IPS-NIHi11 (cell line): ENCODE measurements at places on chromosomes 3 and 15.

DNA sequence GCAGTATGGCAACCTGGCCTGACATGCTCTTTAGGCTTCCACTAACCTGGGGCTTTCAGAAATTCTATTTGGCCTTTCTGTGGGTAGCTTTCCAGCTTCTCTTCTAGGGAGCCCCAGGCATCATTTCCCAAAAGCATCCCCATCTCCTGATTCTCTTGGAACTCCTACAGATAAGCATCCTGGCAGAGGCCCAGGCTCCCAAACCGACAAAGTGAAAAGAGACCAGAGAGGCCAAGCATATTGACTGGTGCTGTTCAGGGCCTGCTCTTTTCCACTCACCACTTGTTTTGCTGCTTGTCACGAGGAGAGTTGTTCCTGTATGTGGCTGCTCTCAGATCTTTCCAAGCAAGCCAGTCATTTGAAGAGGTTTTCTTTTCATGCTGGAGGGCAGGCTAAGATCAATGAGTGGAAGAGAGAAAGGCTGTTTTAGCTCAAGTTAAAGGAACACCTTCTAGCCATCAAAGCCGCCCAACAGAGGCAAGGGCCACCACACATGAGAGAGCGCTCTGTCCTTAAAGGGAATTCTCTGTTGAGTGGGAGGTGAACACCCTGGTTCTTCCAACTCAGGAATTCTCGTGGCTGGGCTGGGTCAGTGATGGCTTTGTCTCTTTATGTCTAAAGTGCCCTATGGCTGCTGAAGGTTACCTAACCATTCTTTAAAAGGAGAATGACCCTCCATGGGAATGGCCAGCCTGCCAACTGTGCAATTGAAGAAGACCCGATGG, 31.1 kb upstream of the NR2E3 start:
- no peak for DNase-seq

- no peak for DNase-seq
Observed at GRCh38 chr15:67809441-67809840, 15.9 kb upstream of the SKOR1 start.

- no peak for DNase-seq
Observed at GRCh38 chr3:25038922-25039321, 389.1 kb upstream of the RARB start.

DNA sequence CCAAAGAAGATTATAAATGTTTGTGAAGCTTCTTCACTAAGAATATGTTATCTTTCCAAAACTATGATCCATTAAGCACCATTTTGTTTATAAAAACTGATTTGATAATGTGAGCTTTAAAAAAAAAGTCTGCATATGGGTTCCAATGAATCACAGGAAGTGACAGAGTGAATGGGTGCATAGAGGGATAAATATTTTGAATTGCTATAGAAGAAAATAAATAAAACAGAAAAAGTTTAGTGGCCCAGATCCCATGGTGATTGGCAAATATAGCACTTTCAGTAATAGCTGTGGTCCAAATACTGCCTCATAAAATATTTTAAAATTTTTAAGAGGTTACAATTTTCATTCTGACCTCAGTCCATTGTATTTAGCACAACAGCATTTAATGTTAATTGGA, 19.2 kb downstream of the CPA3 start:
- DNase-seq: no peak

DNA sequence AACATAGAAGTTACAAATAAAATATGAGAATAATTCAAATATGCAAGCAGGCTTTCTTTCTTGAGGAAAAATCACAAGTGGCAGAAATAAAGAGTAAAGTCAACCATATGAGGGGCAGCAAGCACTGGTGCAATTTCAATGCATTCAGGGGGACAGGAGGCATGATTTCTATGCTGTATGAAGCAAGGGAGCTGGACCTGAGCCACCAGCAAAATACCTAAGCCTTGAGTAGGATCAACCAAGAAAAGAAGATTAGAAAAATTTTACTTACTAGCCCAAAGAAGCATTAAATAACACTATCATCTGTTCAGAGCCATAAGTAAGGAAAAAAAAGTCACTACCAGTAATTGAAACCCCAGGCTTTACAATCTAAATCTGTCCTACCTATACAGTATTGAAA, 6.3 kb downstream of the ADGRG7 start:
- DNase-seq: no peak

- DNase-seq: peak; percentile 2
Observed at GRCh38 chr15:25173241-25174028, 218.6 kb downstream of the SNRPN start.

GRCh38 chr3:42502429-42503250, at the start of gene VIPR1:
Gene VIPR1, plus strand, starts transcription at chr3:42502643. Its CDS starts 93 bp downstream, at chr3:42502736.
- DNase-seq: peak; percentile 99

DNA sequence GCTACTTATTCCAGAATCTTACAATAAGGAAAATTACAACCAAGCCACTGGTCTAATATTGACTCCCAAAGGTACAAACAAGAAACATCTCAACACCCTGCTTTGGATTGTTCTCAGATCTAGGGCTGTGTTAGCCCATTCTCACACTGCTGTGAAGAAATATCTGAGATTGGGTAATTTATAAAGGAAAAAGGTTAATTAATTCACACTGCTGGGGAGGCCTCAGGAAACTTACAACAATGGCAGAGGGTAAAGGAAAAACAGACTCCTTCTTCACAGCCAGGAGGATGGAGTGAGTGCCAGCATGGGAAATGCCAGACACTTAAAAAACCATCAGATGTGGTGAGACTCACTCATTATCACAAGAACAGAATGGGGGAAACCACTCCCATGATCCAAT, 208.3 kb downstream of the ULK4 start:
- no peak for DNase-seq

DNA sequence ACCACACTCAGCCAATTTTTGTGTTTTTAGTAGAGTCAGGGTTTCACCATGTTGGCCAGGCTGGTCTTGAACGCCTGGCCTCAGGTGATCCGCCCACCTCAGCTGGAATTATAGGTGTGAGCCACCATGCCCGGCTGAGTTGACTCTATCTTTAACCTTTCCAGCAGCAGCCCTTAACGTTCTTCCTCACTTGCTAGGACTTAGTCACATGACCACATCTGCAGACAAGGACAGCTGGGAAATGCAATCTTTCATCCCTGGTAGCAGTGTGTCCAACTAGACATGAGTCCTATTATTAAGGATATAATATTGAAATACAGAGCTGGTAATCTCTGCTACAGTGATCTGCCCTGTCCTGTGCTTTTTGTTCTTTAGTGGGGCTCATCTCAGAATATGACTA, 18.0 kb downstream of the LCMT2 start:
- no peak for DNase-seq

- DNase-seq: peak; percentile 26
Observed at GRCh38 chr3:152352554-152352953, 83.8 kb downstream of the MBNL1 start.

GRCh38 chr3:147213633-147214032, 192.7 kb downstream of the ZIC4 start:
- no peak for DNase-seq

DNA sequence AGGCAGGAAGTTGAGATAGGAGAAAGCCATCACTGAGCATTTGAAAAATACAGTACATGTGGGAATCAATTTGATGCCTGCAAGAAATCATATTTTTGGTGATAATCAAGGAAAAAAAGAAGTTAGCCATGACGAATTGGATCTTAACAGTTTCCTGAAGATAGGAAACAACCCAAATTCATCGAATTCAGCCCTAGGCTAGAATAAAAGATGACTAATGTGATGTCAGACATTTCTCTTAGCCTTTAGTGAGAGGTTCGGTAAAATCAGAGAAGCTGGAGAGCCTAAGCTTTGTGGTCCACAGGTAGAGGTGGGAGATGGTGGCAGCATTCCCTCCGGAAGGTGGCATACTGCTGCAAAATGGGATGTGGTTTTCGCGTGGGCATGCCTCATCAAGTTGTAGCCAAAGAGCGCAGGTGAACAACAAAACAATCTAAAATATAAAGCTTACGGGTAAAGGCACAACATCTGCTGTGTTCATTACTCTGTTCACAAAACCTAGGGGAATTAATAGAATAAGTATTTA, 144.1 kb upstream of the ALCAM start:
- DNase-seq: no peak

GRCh38 chr3:126496894-126497850, 20.4 kb downstream of the UROC1 start:
- DNase-seq: no peak

- DNase-seq: no peak
Observed at GRCh38 chr15:93854088-93854487, 377.3 kb upstream of the MCTP2 start.

DNA sequence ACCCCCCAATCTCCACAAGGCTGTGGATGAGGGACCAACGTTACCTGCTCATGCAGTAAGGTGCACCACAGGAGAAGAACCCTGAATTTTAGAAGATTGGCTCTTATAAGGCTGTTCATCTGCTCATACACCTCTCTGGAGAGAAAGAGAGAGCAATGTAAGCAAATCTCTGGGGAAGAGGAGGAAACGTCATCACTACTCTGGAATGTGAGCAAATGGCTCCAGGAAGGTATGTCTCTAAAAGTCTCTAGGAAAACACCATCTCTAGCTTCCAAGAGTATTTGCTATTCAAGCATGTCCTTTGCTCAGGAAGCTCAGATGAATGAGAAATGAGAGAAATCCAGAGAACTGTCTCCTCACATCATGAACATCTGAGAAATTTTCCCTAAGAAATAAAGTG, 235.4 kb downstream of the TBL1XR1 start:
- DNase-seq: no peak

DNA sequence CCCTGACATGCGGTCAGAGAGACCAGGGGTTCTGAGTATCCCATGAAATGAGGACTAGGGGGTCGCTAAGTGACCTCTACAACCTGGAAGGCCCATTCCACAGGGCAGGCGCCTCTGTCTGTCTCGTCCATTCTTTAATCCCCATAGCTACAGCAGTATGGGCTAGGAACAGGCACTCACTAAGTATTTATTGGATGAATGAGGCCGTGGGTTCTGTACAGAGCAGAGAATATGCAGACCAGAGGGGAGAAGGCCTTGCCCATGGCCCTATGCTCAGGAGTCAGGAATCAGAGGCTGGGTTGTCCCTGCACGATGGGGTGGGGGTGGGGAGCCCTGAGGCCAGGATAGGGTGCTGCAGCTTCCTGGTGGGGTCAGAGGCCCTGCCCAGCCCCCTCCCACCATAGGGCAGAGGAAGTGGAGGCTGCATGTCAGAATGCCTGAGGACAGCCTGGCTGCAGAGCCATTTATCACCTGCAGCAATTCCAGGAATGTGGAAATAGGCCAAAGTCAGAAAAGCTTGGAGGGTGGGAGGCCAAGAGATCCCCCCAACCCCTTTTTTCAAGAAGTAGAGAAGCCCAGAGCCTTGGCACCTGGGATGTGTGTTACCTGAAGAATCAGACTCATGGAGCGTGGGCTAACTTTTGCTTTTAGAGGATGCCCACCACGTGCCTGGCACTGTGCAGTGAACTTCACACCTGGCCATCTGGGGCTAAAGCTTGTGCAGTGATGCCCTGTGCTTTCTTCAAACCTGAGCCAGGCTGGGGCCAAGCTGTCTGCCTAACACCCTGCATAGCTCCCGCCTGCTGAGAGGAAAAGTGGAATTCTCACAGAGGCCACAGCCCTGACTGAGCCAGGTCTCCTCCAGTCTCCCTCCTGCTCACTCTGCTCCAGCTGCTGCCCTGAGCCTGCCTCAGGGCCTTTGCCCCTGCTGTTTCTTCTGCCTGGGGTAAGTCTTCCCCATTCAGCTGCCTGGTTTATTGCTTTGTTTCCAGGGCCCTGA, 109.4 kb downstream of the WNT7A start:
- peak; percentile 65 for DNase-seq

- no peak for DNase-seq
Observed at GRCh38 chr3:78255403-78255802, 1215.5 kb downstream of the ROBO2 start.

- DNase-seq: no peak
Observed at GRCh38 chr3:67484085-67484484, 170.3 kb downstream of the SUCLG2 start.

DNA sequence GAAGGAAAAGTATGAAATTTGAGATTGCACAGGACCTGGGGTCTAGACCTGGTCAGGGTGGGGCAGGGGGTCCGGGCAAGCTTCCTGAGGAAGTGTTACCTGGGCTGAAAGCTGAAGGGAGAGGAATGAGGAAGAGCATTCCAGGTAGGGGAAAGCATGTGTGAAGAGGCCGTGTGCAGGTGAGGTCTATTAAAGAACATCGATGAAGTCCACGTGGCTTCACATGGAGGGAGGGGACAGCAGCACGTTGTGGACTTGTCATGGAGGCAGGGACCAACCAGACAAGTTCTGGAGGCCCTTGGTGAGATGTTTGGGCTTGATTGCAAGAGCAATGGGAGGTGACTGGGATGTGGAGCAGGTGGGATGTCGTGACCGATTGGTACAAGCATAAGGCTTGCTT, 47.1 kb downstream of the IDH2 start:
- DNase-seq: no peak

GRCh38 chr15:69573815-69574475, 121.3 kb downstream of the RPLP1 start:
- DNase-seq: no peak

- DNase-seq: peak; percentile 68
Observed at GRCh38 chr3:52277972-52278509, 408 bp downstream of the WDR82 start.

DNA sequence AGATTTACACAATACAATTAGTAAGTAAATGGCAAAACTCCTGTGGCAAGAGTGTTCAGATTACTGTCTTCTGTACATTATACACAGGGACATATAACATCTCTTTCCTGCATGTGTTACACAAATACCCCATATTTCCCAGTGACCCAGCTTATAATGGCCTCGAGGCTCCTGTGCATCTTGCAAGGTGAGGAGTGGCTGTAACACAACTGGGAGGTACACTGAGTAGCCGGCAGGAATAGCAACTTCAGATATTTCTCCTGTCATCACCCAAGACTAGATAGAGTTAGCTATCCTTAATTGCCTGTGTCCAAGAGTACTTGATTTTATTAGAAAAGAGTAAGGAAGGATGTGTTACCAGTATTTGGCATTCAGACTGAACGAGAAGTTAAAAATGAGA, 5.6 kb downstream of the GMPS start:
- DNase-seq: no peak

DNA sequence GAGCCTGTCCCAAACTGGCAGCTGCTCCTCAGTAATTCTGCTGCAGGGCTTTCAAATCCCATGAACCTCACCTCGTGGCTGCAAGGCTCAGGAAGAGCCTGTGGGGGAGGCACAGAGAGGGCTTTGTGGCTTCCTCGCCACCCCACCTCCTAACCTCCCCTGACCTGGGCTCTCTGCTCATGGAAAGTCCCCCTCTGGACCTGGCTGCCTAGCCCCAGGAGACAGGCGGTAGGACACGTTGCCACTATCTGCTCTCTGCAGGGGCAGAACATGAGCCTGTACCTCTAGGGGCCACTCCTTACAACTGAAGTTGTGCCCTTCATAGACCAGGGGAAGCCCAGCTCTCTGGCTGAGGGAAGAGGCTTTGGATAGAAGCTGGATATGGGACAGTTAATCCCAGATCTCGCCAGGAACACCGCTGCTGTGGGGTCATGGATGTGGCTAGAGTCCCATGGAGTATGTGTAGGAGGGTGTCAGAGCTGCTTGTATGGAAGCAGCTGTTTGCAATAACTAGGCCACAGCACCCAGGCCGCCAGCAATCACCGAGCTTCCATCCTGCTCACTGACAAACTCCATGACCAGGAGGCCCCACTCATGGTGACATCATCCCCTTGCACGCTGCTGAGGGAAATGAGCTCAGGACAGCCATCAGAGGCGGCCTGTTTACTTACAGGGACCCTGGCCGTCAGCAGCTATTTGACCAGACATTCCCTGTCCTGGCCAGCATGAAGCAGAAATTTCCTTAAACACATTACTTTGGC, 34.0 kb upstream of the CILP start:
- no peak for DNase-seq

GRCh38 chr3:169145540-169146178, 517.9 kb downstream of the MECOM start:
- no peak for DNase-seq

- no peak for DNase-seq
Observed at GRCh38 chr3:72274493-72275330, 489.8 kb upstream of the PROK2 start.

- no peak for DNase-seq
Observed at GRCh38 chr15:70437089-70437488, 326.3 kb downstream of the UACA start.
